Activated gamma-delta T cell treated with Interleukin-2 at 50 U/mL for 16 hours (primary cell): ENCODE measurements at places on chromosomes 13 and 19.
A peak's percentile ranks its signal among the peaks of the same experiment; 100 is the strongest.

DNA sequence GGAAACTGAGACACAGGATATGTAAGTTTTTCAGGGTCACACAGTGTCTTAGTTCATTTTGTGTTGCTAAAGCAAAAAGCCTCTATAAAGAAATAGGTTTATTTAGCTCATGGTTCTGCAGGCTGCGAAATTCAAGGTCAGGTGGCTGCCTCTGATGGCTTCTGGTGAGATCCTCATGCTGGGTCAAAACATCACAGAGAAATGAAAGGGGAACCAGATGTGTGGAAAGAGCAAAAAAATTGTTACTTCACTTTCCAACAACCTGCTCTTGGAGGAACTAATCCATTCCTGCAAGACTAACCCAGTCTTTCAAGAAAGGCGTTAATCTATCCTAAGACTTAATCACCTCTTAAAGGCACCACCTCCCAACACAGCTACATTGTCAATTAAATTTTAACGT, 64.2 kb upstream of the UBL3 start:
- no peak for DNase-seq

- no peak for DNase-seq
These were observed 6.7 kb downstream of the FGF14 start for GRCh38 chr13:102395174-102395573.

DNA sequence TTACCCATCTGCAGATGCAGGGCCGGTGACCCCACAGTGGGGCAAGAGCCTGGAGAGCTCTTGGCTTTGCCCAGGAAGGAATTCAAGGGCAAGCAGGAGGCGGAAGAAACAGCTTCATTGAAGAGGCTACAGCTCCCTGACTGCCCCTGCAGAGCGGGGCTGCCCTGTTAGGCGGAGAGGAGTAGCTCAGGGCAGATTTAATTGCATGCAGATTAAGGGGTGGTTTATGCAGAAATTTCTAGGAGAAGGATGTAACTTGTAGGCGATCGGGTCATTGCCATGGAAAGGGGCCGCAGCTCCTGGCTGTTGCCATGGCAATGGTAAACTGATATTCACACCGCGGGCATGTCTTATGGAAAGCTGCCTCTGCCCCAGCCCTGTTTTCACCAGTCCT, 94.1 kb downstream of the ATP11A start:
- no peak for DNase-seq

- no peak for DNase-seq
These were observed 44.9 kb upstream of the DCT start for GRCh38 chr13:94524407-94524806.

GRCh38 chr19:2055931-2056836, 5.1 kb upstream of the MKNK2 start:
- no peak for DNase-seq

- DNase-seq = no peak
These were observed 54.3 kb downstream of the MICU2 start for GRCh38 chr13:21549633-21550032.

GRCh38 chr13:28718196-28718542, 601 bp downstream of the SLC46A3 start:
- DNase-seq = no peak

- DNase-seq = no peak
These were observed 1935.4 kb upstream of the PCDH20 start for GRCh38 chr13:63351081-63351480.

GRCh38 chr19:23055501-23055900, 52.5 kb upstream of the ZNF728 start:
- DNase-seq = no peak

GRCh38 chr13:35225582-35225981, 250.9 kb downstream of the MAB21L1 start:
- DNase-seq = no peak

- DNase-seq = no peak
These were observed 1.8 kb upstream of the SSBP4 start for GRCh38 chr19:18417250-18418028.

GRCh38 chr13:104315606-104316005, 1249.4 kb upstream of the SLC10A2 start:
- DNase-seq = no peak

- no peak for DNase-seq
These were observed 22.9 kb upstream of the ZNF724 start for GRCh38 chr19:23273022-23273589.

GRCh38 chr19:43684326-43684725, 14.4 kb upstream of the PLAUR start:
- no peak for DNase-seq

- DNase-seq = peak; percentile 29
These were observed at the start of gene IZUMO1 for GRCh38 chr19:48746738-48747575. Gene IZUMO1 (minus strand): TSS chr19:48746909. CDS start chr19:48745859, 1,050 bp downstream.

GRCh38 chr13:46663206-46664037, 110.5 kb downstream of the LRCH1 start:
- DNase-seq = no peak

DNA sequence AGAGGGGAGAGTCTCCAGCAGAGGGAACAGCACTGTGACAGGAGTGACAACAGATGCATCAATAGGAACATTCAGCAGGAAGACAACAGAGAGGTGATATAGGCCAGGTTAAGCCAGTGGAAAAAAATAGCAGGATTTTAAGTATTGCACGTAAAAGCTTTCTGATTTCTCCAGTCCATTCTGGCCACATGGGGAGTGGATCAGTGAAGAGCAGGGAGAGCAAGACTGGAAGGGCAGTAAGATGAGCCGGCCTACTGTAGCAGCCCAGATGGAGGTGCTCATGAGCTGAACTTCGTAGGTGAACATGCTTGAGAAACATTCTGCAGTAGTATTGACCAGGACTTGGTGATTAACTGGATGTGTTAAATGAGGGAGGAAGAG, 1.7 kb downstream of the UTP14C start:
- no peak for DNase-seq
